Naive thymus-derived CD4-positive, alpha-beta T cell (primary cell): ENCODE measurements at places on chromosomes 5 and 9. TPM values are rescaled to one million over a fixed set of nuclear protein-coding genes. Genes with fewer than 3 reads are reported as not detected.

IL9 gene
- total RNA-seq: not detected

ARHGEF39 gene
- total RNA-seq: 0.11 TPM

COMMD10 gene
- 37.8 TPM for total RNA-seq

FCN1 gene
- total RNA-seq: 8.5 TPM
